ENCODE measurements at places on chromosomes 7 and 10.

DNA sequence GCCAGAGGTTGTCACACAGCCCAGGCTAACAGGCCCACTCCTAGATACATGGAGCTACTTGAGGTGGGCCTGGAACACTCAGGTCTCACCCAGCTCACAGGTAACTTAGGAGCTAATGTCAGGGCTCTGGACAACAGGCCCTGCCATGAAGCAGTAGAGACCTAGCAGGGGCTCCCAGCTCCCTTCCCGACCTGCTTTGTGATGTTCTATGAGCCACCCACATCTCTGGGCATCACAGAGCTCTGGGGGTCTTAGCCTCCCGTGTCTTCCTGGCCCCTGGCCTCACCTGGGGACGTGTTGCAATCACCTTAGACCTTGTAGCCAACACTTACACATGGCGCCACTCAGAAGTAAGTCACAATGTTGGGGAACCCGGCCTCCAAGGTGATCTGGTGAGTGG lies 12.4 kb downstream of the WDFY4 start:
- no peak for DNase-seq

DNA sequence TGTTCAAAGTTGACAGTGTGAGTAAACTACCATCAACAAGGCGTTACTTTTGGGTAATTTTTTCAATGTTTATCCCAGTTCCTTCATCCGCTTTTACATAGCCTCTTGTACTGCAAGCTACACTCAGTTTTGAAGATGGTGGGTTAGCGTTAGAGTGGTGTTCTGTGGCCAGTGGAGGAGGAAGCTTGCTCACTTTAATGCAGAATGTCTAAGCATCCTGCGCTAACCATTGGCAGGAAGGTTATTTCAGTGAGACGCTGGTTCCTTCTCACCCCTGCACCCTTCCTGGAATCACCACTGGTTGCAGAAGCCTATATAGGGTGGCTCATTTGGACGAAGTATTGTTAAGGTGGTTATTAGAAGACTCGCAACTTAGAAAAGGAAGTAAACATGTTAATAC lies 159.1 kb downstream of the CELF2 start:
- DNase-seq = no peak

DNA sequence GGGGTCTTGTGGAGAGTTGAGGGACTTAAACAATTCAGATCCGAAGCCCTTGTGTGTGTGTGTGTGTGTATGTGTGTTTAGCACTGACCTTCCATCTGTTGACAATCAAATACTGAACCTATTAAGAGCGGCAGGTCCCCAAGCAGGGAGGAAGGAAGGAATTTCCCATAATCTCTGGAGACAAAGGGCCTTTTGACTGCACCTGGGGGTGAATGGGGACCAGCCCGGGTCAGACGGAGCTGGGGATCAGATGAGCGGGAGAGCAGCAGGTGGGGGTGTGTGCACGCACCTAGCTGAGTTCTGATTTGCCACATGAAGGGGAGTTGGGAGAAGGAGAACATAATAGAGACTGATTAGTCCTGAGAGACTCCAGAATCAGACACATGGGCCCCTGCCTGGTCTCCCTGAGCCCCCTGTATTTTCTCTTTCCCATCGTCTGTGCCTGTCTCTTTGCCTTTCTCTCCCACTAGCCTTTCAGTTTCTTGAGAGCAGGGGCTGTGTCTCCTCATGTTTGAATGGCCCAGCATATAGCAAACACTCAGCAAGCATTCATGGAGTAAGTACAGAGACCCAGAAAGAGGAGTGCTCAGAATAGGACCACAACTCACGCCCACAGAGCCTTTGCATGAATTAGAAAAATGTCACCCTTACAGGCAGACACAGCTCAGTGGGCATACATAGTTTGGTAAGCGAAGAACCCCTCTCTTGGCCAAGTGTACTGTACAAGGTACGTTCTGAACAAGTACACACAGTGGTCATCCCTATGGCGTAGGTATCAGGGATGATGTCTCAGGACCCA lies 288.3 kb upstream of the HABP2 start:
- no peak for DNase-seq

GRCh38 chr7:66950311-66950710 lies 29.3 kb downstream of the TMEM248 start:
- DNase-seq = no peak

GRCh38 chr10:124179308-124180043 lies 86.1 kb upstream of the CHST15 start:
- DNase-seq = no peak

DNA sequence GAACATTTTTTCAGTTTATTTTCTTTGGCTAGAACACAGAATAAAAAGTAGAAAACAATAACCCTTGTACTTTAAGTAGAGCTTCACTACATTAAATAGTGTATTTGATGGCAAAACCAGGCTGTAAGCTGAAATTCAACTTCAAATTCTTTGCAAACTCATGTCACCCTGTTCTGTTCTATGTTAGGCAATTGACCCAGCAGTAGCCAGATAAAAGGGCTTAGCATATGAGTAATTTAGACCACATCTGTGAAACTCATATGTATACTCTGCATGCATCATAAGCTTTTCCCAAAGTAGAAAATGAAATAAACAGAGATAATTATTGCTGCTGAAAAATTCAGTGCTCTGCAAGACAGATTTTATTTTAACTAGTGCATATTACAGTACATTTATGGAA lies 150.2 kb downstream of the GNAI1 start:
- DNase-seq = no peak

DNA sequence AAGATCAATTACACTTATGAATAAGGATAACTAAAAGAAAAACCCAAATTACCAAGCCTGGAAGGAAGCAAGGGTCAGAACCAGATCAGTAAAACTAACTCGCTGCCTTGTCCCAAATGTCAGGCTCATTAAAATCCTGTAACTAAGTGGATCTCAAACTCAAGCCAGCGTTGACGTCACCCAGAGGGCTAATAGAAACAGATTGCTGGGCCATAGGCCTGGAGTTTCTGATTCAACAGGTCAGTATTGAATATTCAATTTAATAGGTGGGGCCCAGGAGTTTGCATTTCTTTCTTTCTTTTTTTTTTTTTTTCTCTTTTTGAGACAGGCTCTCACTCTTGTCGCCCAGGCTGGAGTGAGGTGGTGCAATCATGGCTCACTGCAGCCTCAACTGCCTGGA lies 397.0 kb downstream of the CALN1 start:
- no peak for DNase-seq

All from stimulated activated CD8-positive, alpha-beta memory T cell treated with anti-CD3 and anti-CD28 coated beads, Interleukin-4, amount 100 ng/mL, for 48 hours (primary cell).